ENCODE measurements at places on chromosomes 4 and X. TPM values are rescaled to one million over a fixed set of nuclear protein-coding genes. Genes with fewer than 3 reads are reported as not detected.

GRCh38 chr4:78749972-78750727, 26.0 kb upstream of the BMP2K start:
- H3K27me3 ChIP-seq = no peaks in the 10 kb centered on the region
- DNase-seq = no peak
- H3K4me1 ChIP-seq = no peaks in the 10 kb centered on the region
- no peaks in the 10 kb centered on the region for H3K36me3 ChIP-seq

Gene PSAPL1
- not detected for total RNA-seq

DNA sequence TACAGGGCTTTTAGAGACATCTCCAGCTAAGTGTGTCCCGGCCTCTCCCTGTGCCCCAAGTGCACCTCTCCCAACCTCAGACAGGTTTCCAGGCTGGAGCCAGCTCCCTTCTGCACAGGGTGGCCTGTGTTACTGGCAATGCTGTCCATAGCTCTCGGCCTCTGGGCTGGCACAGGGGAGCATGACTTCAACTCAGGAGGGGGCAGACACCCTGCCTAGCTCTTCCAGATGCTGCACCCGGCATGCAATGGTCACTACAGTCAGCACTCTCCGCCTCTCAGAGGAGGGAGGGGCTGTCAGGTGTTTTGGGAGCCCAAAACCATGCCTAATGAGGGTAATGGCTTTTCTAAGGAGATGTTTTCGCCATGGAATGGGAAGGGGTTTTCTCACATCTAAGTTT, 2.4 kb upstream of the IRAK1 start:
- H3K27me3 ChIP-seq = no peaks in the 10 kb centered on the region
- DNase-seq = no peak
- peaks cover 17% of the 10 kb centered on the region for H3K4me1 ChIP-seq
- no peak overlapping the region for H3K4me3 ChIP-seq

Gene ZDHHC15
- 0.04 TPM for total RNA-seq

DNA sequence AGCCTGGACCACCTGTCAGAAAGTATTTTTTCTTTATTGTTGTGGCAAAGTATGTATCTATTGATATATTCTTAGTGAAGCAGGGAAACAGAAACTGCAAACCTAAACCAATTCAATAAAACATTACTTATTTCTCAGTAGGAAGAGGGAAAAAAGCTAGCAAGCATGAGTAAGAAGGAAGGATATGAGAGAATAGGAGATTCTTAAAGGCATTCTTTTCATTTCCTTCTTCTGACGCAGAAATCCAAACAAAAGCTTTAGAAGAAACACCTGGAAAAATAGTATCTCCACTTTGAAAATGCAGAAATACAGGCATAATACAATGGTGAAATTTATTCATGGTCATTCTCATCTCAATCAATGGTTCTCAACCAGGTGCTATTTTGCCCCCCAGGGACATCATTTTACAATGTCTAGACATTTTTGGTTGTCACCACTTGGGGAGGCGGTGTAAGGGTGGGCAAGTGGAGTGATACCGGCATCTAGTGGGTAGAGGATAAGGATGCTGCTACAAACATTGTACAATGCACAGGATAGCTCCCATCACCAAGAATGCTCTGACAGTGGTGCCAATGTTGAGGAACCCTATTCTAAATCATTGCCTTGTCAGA, 21.7 kb upstream of the ATXN3L start:
- H3K4me1 ChIP-seq = no peaks in the 10 kb centered on the region
- H3K27me3 ChIP-seq = no peaks in the 10 kb centered on the region
- no peak for DNase-seq
- H3K36me3 ChIP-seq = no peaks in the 10 kb centered on the region
- no peak overlapping the region for H3K4me3 ChIP-seq

DNA sequence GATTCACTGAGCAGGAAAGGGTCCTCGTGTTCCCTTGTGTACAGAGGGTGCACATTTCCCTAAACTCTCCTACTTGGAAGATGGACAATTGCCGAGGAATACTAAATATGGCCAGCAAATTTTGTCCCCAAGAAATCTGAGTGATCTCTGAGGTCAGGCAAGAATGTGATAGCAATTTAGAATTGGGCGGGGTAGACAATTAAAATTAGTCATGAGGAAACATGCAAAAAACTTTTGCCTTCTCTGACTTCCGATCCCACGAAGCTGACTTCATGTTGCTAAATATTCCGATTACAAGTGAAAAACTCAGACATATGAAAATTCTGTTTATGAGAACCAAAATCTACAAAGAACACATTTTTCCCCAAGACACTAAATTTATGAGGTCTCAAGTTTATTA, 453.9 kb upstream of the ZFP42 start:
- DNase-seq = no peak
- H3K36me3 ChIP-seq = no peaks in the 10 kb centered on the region
- no peak overlapping the region for H3K4me3 ChIP-seq
- no peaks in the 10 kb centered on the region for H3K4me1 ChIP-seq

GRCh38 chr4:84159762-84160161, 339.3 kb downstream of the NKX6-1 start:
- peaks cover 13% of the 10 kb centered on the region for H3K27me3 ChIP-seq
- no peak overlapping the region for H3K27ac ChIP-seq
- DNase-seq = no peak
- no peak overlapping the region for H3K4me3 ChIP-seq
- H3K4me1 ChIP-seq = no peaks in the 10 kb centered on the region

- no peak overlapping the region for H3K4me3 ChIP-seq
- H3K36me3 ChIP-seq = no peaks in the 10 kb centered on the region
- no peaks in the 10 kb centered on the region for H3K27me3 ChIP-seq
- DNase-seq = no peak
- no peak overlapping the region for H3K27ac ChIP-seq
Measured at GRCh38 chr4:80787306-80787705, 243.2 kb upstream of the BMP3 start.

DNA sequence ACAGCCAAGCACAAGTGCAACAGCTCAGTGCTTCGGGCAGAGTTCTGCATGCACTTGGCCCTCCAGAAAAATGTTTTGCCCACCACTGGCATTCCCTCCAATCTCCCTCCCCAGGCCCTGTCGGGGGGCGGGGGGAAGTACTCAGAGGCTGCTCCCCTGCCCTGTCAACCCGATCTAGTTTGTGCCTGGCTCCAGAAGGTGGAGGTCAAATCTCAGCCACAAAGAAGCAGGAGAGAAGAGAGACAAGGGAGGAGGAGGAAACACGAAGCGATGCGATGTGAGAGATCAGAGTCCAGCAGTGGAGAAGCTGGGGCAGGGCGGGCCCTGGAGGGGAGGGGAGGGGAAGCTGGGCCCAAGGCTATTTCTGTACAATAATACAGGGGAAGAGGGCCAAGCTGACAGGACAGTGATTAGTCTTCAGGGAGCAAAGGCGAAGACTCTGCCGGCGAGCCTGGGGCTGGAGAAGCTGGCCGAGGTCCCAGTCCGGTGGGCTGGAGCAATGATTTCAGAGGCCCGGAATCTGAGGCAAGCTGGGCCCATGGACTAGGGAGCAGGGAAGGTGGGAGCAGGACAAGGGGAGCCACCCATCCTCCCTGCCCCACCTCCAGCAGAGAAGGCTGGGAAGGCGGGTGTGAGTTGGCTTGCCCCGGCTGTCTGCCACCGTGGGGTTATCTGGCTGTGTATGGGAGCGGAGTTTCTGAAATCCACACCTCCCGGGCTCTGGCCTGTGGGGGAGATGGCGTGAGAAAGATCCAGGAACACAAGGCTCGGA, 167.1 kb downstream of the EFNB1 start:
- H3K27me3 ChIP-seq = peaks cover 2% of the 10 kb centered on the region
- H3K4me3 ChIP-seq = no peak overlapping the region
- H3K27ac ChIP-seq = no peak overlapping the region

GRCh38 chr4:53064609-53065008, 202.5 kb downstream of the RASL11B start:
- H3K27ac ChIP-seq = no peak overlapping the region
- H3K27me3 ChIP-seq = no peaks in the 10 kb centered on the region
- no peak for DNase-seq
- H3K4me1 ChIP-seq = no peaks in the 10 kb centered on the region

DNA sequence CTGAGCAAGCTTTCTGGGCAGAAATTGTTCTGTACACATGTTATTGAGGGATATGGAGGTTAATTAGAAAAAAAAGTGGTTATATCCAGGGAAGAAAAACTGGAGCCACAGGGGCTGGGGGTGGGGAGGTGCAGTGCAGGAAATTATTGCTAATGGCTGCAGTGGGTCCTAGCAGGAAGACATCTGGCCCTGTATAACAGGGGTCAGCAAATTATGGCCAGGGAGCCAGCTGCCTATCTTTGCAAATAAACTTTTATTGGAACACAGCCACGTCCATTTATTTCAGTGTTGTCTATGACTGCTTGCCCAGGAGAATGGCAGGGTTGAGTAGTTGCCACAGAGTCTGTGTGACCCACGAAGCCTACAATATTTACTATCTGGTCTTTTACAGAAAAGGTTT, 23.4 kb upstream of the PRPS2 start:
- no peak overlapping the region for H3K27ac ChIP-seq
- DNase-seq = no peak
- H3K4me3 ChIP-seq = no peak overlapping the region
- no peaks in the 10 kb centered on the region for H3K36me3 ChIP-seq
- H3K27me3 ChIP-seq = peaks cover 24% of the 10 kb centered on the region
- H3K4me1 ChIP-seq = peaks cover 9% of the 10 kb centered on the region

Gene FMR1NB
- total RNA-seq = not detected

DNA sequence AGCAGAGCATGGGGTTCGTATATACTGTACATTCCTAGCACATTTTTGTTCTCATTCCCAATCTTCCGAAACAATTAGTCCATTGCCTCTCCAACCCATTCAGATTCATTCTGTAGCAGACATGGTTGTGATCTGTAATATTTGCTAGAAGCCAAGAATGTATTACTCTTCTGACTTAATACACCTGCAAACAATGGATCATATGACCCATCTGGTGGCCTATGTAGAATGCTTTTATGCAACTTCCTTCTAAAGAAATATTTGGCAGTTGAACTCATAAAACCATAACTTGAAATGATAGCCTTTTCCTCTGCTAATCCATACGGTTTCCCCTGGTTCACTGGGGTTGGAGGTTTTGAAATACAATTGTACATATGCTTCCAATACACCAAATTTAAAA, 32.8 kb upstream of the SGMS2 start:
- H3K27me3 ChIP-seq = peaks cover 15% of the 10 kb centered on the region
- H3K36me3 ChIP-seq = no peaks in the 10 kb centered on the region
- H3K4me3 ChIP-seq = no peak overlapping the region

Gene DAPP1
- total RNA-seq = 39.5 TPM
